Activated T-cell treated with anti-CD3 and anti-CD28 coated beads, Interleukin-2, amount 50 U/mL, for 1 hour (primary cell): ENCODE measurements at places on chromosomes 7 and 10.

- DNase-seq, result no peak
Observed at GRCh38 chr10:3125527-3126170, 46.9 kb downstream of the PITRM1 start.

DNA sequence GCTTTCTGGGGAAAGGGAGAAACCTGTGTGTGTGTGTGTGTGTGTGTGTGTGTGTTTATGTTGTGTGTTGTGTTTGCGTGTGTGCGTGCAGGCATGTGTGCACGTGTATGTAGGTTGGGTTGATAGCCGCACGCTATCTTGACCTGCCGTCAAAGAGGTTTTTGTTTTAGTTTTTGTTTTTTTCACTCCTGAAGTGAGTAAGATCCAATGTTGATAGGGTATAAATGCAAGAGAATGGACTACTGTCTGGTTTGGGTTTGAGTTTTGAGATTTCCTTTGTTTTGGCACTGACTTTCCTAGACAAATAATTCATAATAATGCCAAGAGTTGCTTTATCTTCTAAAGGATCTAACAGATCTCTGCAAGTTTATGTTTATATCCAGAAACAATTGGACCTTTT, 27.8 kb downstream of the POU6F2 start:
- DNase-seq, result no peak

- DNase-seq, result no peak
Observed at GRCh38 chr7:30795161-30795948, 24.1 kb downstream of the MINDY4 start.

DNA sequence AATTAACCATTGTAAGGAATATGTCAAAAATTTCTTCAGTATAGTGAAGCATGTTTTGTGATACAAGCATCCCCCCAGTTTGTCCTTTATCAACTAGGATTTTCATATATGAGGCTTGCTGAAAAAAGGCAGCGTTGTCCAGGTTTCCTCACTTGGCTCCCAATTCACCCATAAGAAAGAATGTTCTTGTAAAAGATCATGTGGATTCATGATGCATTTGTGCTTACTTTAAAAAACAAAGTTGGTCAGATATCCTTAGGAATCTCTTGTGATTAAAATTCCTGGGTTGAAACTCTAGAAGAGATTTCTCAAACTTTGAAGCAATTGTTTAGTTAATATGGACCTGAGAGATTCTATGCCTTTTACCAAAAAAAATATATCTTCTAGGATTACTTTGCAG, 181.8 kb downstream of the KIAA1217 start:
- no peak for DNase-seq

DNA sequence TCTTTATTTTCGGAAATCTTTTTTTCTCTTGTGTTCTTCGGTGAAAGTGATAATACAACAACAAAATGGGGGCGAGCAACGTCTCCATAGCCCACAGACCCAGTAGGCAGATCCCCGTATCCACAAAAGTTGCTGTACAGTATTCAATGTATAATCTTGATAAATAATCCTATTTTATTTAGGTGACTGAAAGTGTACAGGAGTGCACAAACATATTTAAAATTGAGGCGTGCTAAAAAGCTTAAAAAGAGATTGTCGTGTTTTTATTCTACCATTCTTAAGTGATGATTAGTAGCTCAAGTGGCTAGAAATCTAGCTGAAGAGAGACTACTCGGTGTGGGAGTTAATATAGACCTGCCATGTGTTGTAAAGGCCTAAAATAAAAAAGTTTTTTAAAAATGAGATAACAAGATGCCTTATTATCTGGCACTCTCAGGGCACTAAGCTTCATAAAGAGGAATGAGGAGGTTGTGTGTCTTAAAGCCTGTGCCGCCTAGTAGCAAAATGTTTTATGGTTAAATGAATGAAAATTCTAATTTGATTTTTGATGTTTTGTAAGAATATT, 1.6 kb downstream of the CAPZA2 start:
- DNase-seq, result no peak
